ENCODE measurements at places on chromosomes 16 and 17. TPM values are rescaled to one million over a fixed set of nuclear protein-coding genes. Genes with fewer than 3 reads are reported as not detected.

TEX14 gene
- not detected for total RNA-seq

TANC2 gene
- 4.0 TPM for total RNA-seq

CRHR1 gene
- not detected for total RNA-seq

KCNJ12 gene
- 17.3 TPM for total RNA-seq

GSDMA gene
- not detected for total RNA-seq

DNAH2 gene
- not detected for total RNA-seq

TBC1D3 gene
- not detected for total RNA-seq
